ENCODE measurements at places on chromosomes 5 and 9.
A peak's percentile ranks its signal among the peaks of the same experiment; 100 is the strongest.

DNA sequence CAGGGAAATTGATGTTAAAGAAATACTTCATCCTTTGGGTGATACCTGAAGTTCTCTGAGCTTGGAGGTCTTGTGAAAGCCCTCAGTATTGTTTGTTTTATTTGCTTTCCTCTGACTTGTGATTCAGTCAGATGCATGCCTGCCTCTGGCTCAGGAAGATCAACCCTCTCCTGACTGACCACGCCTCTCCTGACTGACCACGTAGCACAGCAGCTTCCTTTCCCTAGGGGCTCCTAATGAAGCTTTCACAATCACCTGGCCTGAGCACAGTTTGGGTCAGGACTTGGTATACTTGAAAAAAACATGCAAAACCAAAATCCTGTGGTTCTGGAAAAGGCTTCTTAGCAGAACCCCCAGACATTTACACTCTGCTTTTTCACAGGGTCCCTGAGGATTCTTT is 3.8 kb downstream of the TGFBI start:
- peak; percentile 89 for DNase-seq

GRCh38 chr5:149799965-149800516 is 69.9 kb downstream of the PPARGC1B start:
- no peak for DNase-seq

- DNase-seq: no peak
Measured at GRCh38 chr9:124759327-124759726, 11.8 kb downstream of the NR6A1 start.

DNA sequence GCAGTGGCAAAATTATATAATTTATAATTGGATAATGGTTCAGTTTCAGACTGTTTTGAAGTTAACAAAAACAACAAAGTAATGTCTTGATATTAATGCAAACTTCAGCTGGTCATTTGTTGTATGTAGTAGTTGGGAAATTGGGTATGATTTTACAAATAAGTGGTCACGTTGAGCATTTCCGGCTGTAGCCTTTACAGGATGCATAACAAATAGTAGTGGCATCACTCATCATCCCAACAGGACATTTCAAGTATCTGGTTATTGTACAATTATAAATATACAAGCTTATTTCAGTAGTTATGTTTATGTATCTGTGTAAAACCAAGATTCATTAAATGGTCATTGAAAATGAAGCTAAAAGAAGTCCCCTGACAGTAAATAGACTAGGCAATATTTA is 72.9 kb downstream of the SMIM15 start:
- DNase-seq: peak; percentile 3

- DNase-seq: no peak
Measured at GRCh38 chr9:114050646-114051045, 27.5 kb downstream of the AMBP start.

DNA sequence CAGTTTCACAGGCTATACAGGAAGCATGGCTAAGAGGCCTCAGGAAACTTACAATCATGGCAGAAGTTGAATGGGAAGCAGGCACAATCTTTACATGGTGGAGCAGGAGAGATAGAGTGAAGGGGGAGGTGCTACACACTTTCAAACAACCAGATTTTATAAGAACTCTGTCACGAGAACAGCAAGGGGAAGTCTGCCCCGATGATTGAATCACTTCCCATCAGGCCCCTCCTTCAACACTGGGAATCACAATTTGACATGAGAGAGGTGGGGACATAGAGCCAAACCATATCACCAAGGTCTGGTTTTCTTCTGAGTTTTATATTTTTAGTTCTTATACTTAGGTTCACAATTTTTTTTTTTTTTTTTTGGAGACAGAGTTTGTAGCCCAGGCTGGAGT is 16.1 kb downstream of the ZCCHC9 start:
- DNase-seq: no peak

GRCh38 chr9:100459963-100460362 is 13.0 kb upstream of the TMEFF1 start:
- no peak for DNase-seq

GRCh38 chr5:160455600-160455999 is 33.9 kb downstream of the PTTG1 start:
- no peak for DNase-seq

- DNase-seq: no peak
Measured at GRCh38 chr5:38596981-38597380, 40.5 kb upstream of the LIFR start.

- DNase-seq: no peak
Measured at GRCh38 chr5:157550663-157551062, 24.9 kb downstream of the ADAM19 start.

GRCh38 chr5:38060354-38060753 is 198.0 kb upstream of the EGFLAM start:
- DNase-seq: peak; percentile 13

DNA sequence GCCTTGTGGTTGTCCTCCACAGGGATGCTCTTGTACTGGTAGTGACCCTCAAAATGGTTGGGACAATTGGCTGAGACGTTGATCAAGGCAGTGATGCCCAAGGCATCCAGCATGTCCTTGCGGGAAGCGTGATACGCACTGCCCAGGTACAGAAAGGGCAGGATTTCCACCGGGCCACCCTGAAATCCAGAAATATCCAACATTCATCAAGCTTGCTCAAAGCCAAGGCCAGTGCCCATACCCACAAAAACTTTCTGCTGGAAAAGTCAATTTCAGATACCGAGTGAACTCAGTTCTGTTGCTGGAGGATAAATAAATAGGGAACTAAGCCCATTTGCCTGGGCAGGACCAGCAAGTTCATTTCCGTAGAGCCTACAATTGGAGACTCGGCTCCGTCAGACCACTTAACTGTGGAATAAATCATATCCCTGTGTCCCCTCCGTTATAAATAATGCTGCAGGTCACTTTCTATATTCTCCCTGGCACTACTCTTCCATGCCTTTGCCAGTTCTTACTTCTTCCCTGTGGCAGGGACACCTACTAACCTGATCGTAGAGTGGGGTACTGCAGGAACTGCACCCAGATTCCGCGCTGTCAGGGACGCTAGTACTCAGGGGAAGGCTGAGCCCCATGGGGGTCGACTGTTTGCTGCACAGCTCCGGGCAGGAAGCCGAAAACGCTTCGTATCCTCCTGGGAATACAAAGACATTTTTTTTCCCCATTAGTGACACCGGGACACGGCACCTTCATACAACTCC is 1.2 kb downstream of the DUSP1 start:
- peak; percentile 56 for DNase-seq

DNA sequence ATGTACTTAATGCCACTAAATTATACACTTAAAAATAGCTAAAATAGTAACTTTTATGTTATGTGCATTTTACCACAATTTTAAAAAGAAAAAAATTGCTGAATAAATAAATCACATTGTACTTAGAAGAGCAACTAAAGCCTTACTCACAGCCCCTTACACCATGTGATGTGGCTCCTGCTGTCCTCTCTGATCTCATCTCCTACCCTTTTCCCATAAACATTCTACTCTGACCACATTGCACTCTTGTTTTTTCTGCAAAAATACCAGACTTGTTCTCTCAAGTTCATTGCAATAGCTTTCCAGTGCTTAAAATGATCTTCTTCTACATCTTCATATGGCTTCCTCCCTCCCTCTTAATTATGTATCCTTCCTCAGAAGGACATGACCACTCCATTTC is 268.4 kb downstream of the ELAVL2 start:
- peak; percentile 5 for DNase-seq

DNA sequence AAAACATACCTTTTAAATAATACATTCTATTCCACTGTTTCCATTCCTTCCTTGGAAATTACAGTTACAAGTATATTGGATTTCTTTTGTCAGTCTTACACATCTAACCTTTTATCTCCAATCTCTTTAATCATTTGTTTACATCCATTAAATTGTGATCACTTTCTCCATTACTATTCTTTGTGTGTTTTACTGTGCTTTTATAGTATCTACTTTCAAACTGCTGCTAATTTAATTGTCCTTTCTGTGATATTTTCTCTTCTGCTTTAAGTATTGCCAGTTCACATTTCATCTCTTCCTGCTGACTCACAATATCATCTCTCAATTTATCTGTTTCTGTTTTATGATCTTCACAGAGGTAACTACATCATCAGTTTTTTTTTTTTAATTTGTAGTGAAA is 39.6 kb downstream of the AGTPBP1 start:
- no peak for DNase-seq

- peak; percentile 60 for DNase-seq
Measured at GRCh38 chr5:159047086-159047485, 52.6 kb downstream of the EBF1 start.

- no peak for DNase-seq
Measured at GRCh38 chr5:387491-388265, 55.3 kb upstream of the EXOC3 start.

GRCh38 chr9:129270903-129271431 is 92.9 kb upstream of the IER5L start:
- DNase-seq: peak; percentile 91

Measured in AG10803 (cell line).